A549 treated with Hydrocortisone at 1 μM for 4 hours (cell line): ENCODE measurements at places on chromosomes 1 and 21. TPM values are rescaled to one million over a fixed set of nuclear protein-coding genes. Genes with fewer than 3 reads are reported as not detected.

MACF1 gene
- 29.6 to 47.1 TPM (median 35.2 TPM) in 5 replicates for total RNA-seq

GNAT2 gene
- 0.09 to 0.10 TPM (median 0.10 TPM) in 3 of 5 replicates, not detected in the others for total RNA-seq

CHAF1B gene
- total RNA-seq: 10.9 to 12.7 TPM (median 12.1 TPM) in 5 replicates

HSPB7 gene
- 0.05 to 0.14 TPM (median 0.07 TPM) in 4 of 5 replicates, not detected in the other for total RNA-seq

CD5L gene
- not detected in 5 replicates for total RNA-seq
